Stimulated activated CD4-positive, alpha-beta T cell treated with anti-CD3 and anti-CD28 coated beads, Interleukin-2, amount 100 ng/mL, for 48 hours (primary cell): ENCODE measurements at places on chromosomes 13 and 19.
A peak's percentile ranks its signal among the peaks of the same experiment; 100 is the strongest.

- DNase-seq = peak; percentile 75
These were observed 24.0 kb downstream of the SLC8A2 start for GRCh38 chr19:47447470-47448359.

DNA sequence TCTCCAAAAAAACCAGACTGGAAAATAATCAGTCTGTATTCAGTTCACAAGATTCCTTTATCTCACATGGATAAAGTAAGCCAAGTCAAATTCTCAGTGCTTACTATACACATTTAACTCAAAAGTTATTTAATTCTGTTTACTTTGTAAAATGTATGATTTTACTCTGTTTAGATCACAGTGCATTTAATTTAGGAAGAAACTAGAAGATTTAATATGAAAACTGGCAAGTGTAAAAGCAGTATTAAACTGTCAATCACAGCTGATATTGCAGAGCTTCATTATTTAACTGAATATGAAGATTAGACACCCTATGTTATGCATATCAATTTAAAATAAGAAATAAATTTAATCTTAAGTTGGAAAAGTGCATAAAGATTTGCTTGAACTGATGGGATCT lies 78.0 kb downstream of the DACH1 start:
- DNase-seq = no peak

DNA sequence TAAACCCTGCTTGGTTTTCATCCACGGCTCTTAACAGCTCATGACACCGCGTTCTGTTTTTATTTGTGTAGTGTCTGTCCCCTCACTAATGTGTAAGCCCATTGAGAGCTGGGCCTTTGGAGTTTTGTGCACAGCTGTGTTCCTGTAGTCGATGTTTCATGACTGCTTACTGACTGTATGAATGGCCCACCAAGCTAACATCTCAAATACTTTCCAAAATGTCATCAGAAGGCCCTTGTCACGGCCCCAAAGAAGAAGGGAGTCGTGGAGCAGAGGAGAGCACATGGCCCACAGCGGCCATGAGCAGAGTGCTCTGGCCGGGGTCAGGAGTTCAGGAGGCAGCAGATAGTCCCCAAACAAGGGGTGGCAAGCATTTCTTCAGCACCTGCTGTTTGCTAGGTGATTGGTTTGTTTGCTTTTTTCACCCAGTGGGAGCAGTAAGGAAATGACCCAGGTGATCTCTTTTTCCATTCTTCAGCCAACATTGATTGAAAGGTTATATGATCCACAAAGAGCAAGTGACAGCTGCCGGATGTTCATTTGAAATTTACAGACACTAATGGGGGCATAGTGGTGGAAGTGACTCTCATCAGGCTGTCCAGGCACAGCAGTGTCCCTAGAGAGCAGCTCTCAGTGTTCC lies 315.2 kb downstream of the ATP8A2 start:
- DNase-seq = no peak

GRCh38 chr13:20903164-20903475 lies 574 bp upstream of the XPO4 start:
- no peak for DNase-seq

- peak; percentile 40 for DNase-seq
These were observed 371.3 kb downstream of the COG6 start for GRCh38 chr13:40026741-40027140.

GRCh38 chr19:52069653-52070052 lies 21.0 kb upstream of the ZNF432 start:
- DNase-seq = no peak

DNA sequence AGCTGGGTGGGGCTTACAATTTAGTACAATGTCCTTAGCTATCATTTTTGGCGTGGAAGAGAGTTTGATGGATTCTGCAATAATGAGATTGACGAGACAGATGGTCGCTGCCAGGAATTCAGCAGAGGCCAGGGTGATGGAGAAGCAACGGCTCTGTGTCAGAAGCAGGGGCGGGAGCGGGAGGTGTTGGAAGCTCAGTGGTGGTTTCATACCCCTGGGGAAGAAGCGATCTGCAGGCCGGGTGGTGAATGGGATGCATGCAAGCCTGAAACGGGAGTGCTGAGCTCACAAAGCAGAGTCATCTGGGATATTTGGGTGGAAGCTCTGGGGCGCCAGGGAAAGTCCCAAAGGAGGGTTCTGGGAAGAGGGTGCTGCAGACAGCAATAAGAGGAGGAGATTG lies 370.8 kb downstream of the ZNF536 start:
- DNase-seq = no peak

- DNase-seq = no peak
These were observed 86.8 kb upstream of the SCEL start for GRCh38 chr13:77448689-77449088.

DNA sequence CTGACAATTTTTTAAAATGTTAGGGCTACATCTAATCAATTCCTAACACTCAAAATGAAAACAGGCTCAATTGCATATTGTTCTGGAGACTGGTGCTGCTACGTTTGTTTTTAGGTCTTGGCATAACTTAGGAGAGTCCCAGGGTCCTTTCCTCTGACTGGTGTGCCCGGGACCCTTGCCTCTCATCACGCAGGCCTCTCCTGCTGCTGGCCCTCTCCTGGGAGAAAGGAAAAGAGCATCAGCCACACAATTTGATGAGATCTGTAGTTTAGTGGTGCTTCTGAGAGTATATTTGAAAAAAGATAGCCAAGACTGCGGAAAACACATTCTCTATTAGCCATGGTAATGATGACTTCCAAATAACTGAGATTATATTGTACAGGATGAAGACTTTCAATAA lies 380.0 kb downstream of the KLF12 start:
- DNase-seq = no peak

DNA sequence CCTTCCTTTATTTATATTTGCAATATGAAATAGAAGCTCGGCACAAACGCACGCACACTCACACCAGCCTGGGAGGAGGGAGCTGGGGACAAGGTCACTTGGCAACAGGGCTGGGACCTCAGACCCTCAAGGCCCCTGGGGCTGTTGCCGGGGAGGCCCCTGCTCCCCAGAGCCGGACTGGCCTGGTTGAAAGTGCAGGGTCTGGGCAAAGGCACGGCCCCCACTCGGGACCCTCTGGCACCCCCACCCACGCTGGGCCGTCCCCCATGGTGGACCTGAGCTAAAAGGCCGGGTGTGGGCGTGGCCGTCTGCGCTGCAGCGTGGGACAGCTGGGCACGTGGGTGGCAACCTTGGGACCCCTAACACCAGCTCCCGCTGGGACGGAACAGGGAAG lies 1.2 kb upstream of the TMEM86B start:
- no peak for DNase-seq

- DNase-seq = no peak
These were observed 7.4 kb downstream of the ITPKC start for GRCh38 chr19:40724315-40724714.

DNA sequence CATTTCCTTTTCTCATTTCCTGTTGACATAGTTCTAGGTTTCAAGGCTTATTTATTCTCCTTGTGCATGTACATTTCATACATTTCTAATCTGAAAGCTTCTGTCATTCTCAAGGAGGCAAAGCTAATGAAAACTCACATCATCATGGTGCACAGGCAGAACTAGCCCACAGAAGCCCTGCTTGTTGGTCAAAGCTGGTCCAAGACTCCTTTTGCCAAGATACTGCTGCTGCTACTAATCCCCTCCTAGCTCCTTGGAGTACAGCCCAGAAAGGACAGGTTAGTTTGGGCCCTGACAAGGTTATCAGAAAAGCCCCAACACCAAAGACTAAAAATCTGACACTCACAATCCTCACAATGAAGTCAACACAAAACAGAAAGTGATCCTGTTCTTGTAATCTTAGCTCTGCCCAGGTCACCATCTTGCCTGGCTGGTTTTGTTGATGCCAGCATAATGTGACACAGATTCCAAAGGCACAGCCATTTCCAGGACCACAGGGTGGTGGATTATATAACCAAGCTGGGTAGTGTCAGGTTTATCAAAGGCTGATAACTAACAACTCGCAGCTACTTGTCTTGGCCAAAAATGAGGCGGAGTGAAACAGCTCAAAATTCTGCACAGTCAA lies 417.4 kb downstream of the NDFIP2 start:
- no peak for DNase-seq

GRCh38 chr19:57613941-57614743 lies at the start of gene ZNF134:
Gene ZNF134 (plus strand): TSS chr19:57614242. CDS start chr19:57619469, 5,227 bp downstream.
- DNase-seq = peak; percentile 80

DNA sequence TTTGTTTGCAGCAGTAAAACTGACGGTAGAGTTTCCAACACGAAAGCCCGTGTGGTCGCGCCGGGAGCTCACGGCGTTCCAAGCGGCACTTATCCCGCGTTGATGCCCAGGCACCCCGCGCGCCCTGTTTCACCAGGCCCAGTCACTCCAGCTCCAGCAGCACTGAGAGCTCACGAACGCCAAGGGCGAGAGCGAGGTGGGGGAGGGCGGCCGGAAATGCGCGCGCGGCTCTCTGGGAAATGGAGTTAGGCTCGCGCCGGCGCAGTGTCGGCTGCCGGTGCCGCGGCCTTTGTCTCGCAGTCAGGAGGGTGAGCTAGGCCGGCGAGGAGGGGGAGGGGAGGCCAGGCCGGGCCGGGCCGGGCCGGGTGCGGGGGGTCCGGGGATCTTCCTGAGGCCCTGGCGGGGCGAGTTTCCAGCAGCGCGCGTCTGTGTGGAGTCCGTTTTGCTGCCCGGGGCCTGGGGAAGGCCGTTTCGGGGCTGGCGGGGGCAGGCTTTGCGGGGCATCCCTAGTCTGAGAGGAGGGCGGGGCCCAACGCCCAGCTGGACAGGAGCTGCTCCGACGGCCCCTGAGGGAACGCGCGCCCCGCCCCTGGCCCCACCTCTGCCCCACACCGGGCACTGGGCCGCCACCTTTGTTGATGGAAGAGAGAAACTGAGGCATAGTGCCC lies at the start of gene ZNF135:
ZNF135 (plus strand) TSS at position 280 of the 668 bp plus-strand sequence. CDS start 721 bp downstream, outside the sequence.
- peak; percentile 17 for DNase-seq

DNA sequence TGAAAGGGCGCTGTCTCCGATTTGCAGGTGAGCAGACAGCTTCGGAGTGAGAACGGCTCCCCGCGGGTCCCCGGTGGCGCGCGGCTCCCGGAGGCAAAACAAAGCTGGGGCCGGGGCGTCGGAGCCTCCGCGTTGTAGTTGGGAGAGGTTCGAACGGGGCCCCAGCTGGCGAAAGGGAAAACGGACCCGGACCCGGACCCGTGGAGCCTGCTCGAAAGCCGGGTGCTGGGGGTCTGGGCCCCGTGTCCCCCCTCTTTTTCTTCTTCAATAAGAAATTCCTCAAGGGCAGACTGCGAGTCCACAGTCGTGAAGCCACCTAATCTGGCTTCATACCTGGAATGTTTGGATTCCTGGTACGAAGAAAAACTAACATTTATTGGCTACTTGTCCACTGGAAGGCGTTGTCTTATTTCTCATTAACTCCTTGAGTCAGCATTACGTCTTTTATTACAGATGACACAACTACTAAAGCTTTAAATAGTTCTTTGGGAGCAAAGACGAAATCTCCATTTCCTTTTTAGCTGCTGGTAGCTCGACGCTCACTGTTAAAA lies 632 bp upstream of the MTIF3 start:
- DNase-seq = no peak
